ENCODE measurements at places on chromosomes 16 and 17. TPM values are rescaled to one million over a fixed set of nuclear protein-coding genes. Genes with fewer than 3 reads are reported as not detected.

Gene ACSM2B
- not detected for total RNA-seq

Gene GRB7
- not detected for total RNA-seq

Gene SLFN13
- 25.5 TPM for total RNA-seq

Gene NRN1L
- total RNA-seq = 2.7 TPM

DNA sequence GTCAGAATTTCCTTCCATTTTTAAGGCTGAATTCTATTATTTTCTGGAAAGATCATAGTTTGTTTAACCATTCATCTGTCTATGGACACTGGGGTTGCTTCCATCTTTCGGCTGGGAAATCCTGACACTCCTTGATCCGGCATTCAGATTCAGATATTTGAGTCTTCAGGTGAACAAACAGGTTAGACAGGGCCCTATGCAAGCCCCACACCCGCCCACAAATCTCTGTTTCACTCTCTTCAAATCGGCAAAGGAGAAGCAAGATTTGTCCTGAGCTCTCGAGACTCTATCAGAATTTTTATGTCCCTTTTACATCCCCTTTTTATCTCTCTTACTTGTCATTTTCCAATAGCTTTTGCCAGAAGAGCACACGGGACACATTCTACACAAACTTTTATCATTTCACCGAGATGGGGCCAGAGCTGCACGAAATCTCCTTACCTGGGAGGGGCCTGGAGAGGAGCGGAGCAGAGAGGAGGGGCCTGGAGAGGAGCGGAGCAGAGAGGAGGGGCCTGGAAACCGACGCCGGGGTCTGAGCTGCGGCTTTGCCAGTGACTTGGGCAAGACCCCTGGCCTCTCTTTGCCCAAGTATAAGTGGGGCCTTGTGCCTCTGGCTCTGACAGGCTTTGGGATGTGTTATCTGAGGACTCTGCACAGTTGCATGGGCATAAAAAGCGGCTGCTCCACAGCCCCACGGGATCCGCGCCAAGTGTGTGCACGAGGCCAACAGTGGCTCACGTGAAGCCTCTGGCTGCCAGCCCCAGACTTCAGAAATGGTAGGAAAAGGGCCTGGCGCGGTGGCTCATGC is 54.3 kb upstream of the RBFOX3 start:
- H3K4me1 ChIP-seq = no peaks in the 10 kb centered on the region
- no peak for DNase-seq
- no peaks in the 10 kb centered on the region for H3K36me3 ChIP-seq
- no peak overlapping the region for H3K4me3 ChIP-seq
- H3K27me3 ChIP-seq = peaks cover 4% of the 10 kb centered on the region

DNA sequence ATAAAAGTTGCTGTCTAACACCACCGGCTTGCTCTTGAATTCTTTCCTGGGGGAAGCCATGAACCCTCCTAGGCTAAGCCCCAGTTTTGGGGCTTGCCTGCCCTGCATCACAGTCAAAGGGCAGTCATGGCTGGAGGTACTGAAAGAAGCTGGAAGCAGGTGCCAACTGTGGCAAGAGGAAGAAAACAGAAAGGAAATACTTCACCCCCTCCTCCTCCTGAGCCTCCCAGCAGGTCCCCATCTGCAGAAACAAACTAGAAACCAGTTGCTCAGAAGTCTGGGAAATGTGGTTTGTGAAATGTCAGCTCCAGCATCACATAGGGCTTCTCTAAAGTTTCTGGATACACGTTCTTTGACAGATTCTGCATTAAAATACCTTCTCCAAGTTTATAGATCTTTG is 150.0 kb upstream of the PSMD7 start:
- no peak overlapping the region for H3K4me3 ChIP-seq
- DNase-seq = no peak
- no peaks in the 10 kb centered on the region for H3K4me1 ChIP-seq
- H3K27me3 ChIP-seq = no peaks in the 10 kb centered on the region
- no peaks in the 10 kb centered on the region for H3K36me3 ChIP-seq
- no peak overlapping the region for H3K27ac ChIP-seq

- no peak overlapping the region for H3K4me3 ChIP-seq
- H3K27ac ChIP-seq = no peak overlapping the region
- no peaks in the 10 kb centered on the region for H3K27me3 ChIP-seq
- H3K36me3 ChIP-seq = no peaks in the 10 kb centered on the region
- H3K4me1 ChIP-seq = no peaks in the 10 kb centered on the region
Measured at GRCh38 chr16:86619239-86619794, 41.0 kb downstream of the FOXL1 start.

GRCh38 chr17:41064301-41064700 is 1.4 kb downstream of the KRTAP2-4 start:
- no peaks in the 10 kb centered on the region for H3K4me1 ChIP-seq
- H3K36me3 ChIP-seq = no peaks in the 10 kb centered on the region
- no peak overlapping the region for H3K4me3 ChIP-seq
- H3K27ac ChIP-seq = no peak overlapping the region
- DNase-seq = no peak

GRCh38 chr17:74186498-74186897 is 17.0 kb upstream of the RPL38 start:
- H3K4me1 ChIP-seq = no peaks in the 10 kb centered on the region
- H3K27me3 ChIP-seq = peaks cover 3% of the 10 kb centered on the region
- no peak overlapping the region for H3K27ac ChIP-seq
- H3K4me3 ChIP-seq = no peak overlapping the region

GRCh38 chr17:50626037-50626574 is 8.6 kb upstream of the ABCC3 start:
- H3K4me3 ChIP-seq = no peak overlapping the region
- H3K36me3 ChIP-seq = no peaks in the 10 kb centered on the region
- peaks cover 5% of the 10 kb centered on the region for H3K4me1 ChIP-seq
- H3K27me3 ChIP-seq = peaks cover 2% of the 10 kb centered on the region

- no peaks in the 10 kb centered on the region for H3K36me3 ChIP-seq
- no peaks in the 10 kb centered on the region for H3K27me3 ChIP-seq
- no peak overlapping the region for H3K4me3 ChIP-seq
- H3K27ac ChIP-seq = no peak overlapping the region
- H3K4me1 ChIP-seq = no peaks in the 10 kb centered on the region
Measured at GRCh38 chr17:36127199-36127893, 23.7 kb downstream of the CCL4 start.

GRCh38 chr17:68909066-68909465 is 46.1 kb downstream of the ABCA8 start:
- DNase-seq = no peak
- H3K27me3 ChIP-seq = no peaks in the 10 kb centered on the region
- no peaks in the 10 kb centered on the region for H3K36me3 ChIP-seq
- H3K4me3 ChIP-seq = no peak overlapping the region
